ENCODE measurements at places on chromosomes 3 and 15.

- DNase-seq = no peak
Observed at GRCh38 chr15:40941528-40942336, 11.5 kb upstream of the CHAC1 start.

DNA sequence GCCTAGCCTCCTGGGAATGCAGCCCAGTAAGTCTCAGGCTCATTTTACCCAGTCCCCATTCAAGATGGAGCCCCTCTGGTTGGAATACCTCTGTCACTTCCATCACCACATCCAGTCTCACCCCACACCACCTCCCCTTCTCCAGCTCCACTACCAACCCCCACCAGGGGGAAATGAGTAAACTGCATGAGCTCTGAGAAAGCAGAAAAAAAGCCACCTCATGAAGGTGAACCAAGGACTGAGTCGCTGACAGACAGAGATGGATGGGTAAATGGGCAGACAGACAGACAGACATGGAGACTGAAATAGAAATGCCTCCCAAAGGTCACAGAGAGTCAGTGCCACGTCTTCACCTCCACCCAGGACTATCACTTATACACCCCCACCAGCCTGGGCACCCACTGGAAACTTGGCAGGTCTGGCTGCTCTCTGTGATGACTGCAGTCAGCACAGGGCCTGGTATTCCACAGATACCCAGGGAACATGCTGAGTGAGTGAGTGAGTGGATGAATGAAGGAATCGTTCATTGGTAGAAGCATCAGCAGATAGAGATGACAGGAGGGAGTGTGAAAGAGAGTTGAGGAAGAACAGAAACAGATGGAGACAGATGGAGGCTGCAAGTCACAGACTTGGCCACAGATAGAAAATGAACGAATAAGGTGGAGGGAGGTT lies 4.9 kb upstream of the LOXL1 start:
- DNase-seq = no peak

GRCh38 chr15:98823012-98823458 lies 174.7 kb downstream of the IGF1R start:
- DNase-seq = no peak

- no peak for DNase-seq
Observed at GRCh38 chr15:40088929-40089755, 19.5 kb downstream of the BMF start.

GRCh38 chr15:47355759-47356158 lies 361.5 kb upstream of the SEMA6D start:
- DNase-seq = no peak

GRCh38 chr15:66411190-66411589 lies 24.5 kb downstream of the MAP2K1 start:
- no peak for DNase-seq

DNA sequence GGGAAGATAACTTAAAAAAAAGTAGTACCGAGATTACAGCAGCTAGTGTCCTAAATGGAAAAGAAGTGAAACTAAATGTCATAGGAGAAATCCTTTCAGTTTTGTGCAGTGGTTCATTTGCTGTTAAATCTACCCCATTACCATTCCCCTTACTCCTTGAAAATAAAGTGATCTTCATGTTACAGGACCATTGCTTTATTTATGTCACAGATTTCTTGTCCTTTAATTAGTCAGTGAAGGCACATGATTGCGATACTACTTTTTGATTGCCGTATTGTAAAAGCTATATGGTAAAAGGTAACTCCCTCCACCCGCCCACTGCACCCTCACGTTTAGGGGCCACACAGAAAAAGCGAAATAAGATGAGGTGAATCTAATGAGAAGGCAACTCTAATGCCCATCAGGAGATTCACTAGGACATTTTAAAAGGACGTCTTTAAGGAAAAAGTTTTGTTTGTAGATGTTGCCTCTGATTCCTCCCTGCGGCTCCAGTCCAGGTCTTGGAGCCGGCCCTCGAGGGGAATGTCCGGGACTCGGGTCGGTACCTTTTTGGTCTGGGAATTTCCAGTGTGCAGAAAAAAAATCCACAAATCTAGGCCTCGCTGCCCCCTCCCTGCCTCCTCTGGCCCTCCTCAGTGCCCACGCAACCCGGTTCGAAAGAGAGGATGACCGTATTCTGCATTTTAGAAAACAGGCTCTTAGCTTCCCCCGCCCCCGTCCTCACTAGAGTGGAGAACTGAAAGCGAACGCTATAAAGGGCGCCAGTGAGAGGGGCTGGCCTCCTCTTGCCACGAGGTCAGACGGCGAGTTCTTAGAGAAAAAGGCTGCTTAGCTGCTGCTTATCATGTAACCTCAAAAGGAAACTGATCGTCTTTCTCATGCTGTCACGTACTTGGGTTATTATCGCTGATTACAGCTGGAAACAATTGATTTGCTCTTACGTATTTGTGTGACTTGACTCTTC lies 21.8 kb upstream of the NFKBIZ start:
- no peak for DNase-seq
